ENCODE measurements at places on chromosomes 7 and 10.

- no peak for DNase-seq
Observed at GRCh38 chr10:124650263-124650662, 93.9 kb downstream of the FAM53B start.

GRCh38 chr7:36015733-36016132, 137.3 kb upstream of the EEPD1 start:
- no peak for DNase-seq

- no peak for DNase-seq
Observed at GRCh38 chr10:24255115-24255880, 46.4 kb downstream of the KIAA1217 start.

DNA sequence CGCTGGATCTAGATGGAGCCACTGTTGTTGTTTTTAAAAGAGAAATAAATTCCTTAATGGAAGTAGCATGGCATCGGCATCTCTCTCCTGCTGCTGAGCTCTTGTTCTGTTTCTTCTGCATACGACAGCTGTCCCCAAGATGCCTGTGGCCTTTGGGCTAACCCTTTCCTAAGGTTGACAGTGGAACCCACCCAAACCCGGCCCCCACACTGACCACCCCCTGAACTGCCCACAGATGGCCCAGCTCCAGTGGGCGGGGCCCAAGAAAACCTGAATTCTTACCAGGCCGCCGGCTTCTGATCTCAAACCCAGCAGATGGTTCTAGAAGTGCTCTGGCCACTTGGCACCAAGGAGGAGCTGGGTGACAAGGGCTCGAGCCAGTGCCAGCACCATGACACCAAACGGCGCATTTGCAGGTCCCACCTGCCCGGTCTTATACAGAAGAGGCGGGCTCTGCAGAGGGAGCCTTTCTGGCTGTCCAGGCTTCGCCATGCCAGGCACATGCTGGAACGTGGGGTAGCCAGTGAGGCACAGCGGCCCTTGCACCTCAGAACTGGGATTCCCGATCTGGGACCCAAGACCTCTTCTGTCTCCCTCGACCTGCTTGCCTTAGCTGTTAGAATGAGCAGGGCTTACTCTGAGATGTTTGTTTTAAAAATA, 82.7 kb downstream of the RGS10 start:
- DNase-seq: no peak

DNA sequence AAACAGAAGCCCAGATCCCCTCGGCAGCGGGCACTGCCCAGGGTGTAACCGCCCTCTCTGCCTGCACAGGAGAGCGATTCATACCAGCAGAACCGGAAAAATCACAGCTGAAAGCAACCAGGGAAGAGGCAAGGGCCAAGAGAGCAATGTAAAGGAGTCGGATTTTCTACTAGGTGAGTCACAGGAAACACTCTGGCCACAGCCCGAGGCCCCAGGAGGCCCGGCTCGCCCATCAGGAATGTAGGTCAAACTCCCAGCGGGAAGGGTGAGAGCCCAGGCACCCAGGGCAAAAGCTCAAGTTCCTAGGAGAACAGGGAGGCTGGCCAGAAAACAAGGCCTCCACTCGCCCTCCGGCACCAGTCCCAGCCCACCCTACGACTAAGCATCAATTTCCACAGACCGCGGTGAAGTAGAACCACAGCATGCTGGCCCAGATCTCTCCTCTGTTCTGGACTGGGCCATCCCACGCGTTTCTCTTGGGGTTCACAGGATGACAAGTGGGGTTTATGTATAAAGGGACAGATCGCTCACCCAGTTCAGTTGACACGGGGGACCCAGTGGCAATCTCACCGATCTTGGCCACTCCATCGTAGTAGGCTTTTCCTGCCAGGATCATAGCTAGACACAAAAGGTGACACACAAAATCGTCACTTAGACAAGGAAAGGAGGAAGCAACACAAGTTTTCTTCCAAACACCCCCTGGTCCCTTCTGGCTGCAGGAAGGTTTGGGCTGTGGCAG, 46.2 kb downstream of the BAIAP2L1 start:
- no peak for DNase-seq

- no peak for DNase-seq
Observed at GRCh38 chr7:1087952-1088920, at the start of gene GPER1. Gene GPER1 (plus strand): TSS chr7:1088113. CDS start chr7:1091729, 3,616 bp downstream.

GRCh38 chr7:37916673-37917660, at the start of gene SFRP4:
Gene SFRP4 (minus strand): TSS chr7:37916817. CDS start chr7:37916537, 280 bp downstream.
- no peak for DNase-seq
